Stimulated activated CD8-positive, alpha-beta memory T cell treated with anti-CD3 and anti-CD28 coated beads, Interleukin-7, amount 100 ng/mL, for 4 hours (primary cell): ENCODE measurements at places on chromosomes 2 and 18.

DNA sequence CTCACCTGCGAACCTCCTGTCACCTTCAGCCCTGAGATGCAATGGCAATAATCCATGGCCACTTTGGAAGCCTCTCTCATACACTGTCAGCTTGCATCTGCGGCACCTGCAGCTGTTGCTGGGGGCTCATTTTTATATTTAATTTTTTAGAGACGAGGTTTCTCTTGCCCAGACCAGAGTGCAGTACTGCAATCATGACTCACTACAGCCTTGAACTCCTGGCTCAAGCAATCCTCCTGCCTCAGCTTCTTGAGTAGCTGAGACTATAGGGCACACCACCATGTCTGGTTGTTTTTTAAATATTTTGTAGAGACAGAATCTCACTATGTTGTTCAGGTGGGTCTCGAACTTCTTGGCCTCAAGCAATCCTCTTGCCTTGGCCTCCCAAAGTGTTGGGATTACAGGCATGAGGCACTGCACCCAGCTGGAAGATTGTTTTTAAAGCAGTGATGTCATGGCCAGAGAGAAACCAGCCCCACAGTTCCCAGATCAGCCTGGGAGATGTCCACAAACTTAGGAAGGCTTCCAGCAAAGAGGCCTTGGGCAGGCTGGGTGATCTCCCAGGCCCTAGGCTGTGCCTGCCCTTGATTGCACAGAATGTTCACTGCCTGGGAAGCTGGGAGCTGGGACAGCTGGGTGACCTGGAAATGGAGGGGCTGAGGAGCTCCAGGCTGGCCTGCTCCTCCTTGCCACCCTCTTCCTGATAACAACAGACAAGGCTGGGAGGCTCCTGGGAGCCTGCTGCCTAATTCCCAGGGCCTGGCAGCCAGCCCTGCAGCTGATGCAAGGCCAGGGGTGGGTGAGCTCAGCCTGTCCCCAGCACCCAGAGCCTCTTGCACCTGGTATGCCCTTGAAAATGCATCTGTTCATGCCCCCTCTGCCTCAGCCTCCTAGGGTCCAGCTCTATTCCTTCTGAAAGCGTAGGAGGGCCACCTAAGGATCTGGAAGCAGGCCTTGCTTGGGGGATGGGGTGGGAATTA lies 27.1 kb downstream of the SH2D6 start:
- DNase-seq = no peak

GRCh38 chr2:151336863-151337371 lies 20.5 kb upstream of the TNFAIP6 start:
- DNase-seq = no peak

DNA sequence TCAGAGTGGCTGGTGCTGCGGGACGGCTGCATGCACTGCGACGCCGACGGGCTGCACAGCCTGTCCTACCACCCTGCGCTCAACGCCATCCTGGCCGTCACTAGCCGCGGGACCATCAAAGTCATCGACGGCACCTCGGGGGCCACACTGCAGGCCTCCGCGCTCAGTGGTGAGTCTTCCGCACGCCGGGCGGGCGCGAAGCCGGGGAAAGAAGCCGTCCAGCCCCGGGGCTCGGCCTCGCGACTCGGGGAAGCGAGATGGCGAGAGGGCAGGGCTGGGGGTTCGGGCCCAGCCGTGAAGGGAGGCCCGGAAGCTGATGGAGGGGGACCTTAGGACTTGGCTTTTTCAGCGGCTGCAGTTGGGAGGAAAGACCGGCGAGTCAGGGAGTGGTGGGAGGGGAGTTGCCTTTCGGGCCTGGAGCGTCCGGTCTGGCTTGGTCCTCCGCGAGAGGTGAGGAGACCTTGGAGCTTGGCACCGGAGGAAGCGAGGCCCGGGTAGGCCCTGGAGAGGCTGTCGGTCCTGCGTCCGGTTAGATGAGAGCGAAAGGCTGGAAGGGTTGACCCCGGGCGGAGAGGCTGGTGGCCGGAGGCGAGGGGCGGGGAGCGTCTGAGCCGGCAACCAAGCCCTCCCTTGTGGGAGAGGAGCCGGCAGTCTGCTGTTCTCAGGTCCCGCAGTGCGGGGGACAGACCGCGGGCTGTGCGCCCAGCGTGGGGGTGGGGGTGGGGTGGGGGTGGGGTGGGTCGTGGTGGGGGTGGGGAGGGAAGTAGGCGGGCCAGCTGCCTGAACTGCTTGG lies 691 bp downstream of the BIRC6 start:
- peak; percentile 7 for DNase-seq

DNA sequence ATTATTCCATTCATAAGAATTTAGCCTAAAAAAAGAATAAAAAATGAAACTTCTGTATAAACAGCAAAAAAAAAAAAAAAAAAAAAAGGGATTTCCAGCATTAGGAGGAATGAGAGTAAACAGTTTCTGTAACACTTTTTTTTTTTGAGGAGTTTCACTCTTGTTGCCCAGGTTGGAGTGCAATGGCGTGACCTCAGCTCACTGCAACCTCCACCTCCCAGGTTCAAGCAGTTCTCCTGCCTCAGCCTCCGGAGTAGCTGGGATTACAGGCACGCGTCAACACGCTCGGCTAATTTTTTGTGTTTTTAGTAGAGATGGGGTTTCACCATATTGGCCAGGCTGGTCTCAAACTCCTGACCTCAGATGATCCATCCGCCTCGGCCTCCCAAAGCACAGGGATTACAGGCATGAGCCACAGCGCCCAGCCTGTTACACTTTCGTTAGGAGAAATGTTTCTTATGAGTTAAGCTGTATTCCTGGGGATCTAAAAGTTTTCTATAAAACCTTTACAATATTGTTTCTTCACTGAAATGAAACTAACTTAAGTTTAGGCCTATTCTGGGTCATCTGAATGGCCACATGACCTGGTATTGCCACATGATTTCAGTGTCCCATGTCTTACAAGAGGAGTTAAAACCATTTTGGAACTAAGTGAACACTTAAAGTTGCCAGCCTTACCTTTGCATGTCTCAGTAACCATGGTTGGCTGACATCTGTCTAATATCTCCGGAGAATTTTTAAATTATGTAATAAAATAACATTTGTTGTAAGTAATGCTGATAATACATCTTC lies 17.5 kb downstream of the SMAD2 start:
- DNase-seq = no peak

DNA sequence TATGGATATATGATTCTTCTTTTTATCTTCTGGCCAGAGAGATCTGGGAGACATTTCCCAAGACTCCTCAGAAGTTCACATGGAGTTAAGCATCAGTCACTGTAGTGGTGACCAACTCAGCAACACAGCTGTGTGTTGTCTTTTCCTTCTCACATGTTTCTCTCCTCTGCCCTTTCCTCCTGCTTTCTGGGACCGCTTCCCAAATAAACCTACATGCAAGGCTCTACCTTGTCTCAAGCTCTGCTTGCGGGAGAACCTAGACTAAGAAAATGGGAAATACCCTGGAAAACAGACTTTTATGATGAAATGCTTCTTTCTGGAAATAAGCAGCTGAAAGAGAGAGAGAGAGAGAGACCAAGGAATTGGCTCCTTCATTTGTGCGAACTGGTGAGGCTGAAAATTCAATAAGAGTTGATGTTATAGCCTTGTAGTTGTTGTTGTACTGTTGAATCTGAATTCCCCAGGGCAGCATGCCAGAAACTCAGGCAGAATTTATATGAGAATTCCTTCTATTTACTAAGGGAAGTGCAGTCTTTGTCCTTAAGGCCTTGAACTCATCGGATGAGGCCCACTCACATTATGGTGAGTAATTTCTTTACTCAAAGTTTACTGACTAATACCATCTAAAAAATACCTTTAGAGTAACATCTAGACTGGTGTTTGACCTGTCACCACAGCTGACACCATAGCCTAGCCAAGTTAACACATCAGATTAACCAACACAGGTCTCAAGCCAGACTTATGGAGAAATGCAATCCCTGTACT lies 22.7 kb upstream of the DSC1 start:
- no peak for DNase-seq

GRCh38 chr2:138507267-138507666 lies 5.7 kb downstream of the SPOPL start:
- DNase-seq = no peak

DNA sequence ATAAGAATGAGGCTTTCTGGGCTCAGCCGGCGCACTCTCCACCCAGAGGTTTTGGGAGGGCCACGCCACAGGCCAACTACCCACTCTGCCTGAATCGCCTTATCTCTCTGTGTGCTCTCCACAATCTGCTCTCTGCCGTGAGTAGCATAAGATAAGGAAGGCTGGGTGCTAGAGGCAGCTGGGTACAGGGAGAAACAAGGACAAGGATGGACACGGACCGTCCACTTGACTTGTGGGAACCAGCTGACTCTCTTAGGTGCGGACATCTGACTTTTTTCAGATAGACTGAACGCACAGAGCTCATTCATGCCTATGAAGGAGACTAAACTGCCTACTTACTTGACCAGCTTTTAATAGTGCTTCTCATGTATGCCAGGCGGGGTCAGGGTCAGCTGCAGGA lies 14.3 kb downstream of the NPAS2 start:
- no peak for DNase-seq

- no peak for DNase-seq
Observed at GRCh38 chr2:72293620-72294019, 146.0 kb upstream of the CYP26B1 start.

DNA sequence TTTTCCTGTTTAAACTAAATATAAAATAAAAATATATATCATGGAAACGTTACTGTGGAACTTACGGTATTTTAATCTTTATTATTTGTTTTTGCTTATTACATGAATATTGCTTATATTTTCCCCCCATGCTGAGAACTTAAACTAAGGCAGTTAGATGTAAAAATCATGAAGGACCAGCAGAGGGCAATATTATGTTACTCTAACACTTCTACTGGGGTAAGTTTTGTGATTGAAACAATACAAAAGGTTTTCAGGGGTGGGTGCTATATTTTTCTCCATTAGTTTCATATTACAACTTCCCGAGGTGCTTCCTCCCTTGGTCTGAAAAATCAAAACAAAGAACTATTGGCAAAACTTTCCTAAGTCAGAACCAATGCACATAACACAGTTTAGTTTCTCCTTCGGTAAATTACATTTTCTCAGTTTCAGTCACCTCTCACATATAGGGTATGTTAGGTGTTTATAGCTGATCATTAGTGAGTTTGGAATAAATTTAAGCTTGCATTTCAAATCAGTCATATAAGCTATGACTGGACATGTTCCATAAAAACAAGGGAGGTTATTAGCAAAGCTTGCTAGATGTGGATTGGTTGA lies 54.8 kb downstream of the ZNF407 start:
- no peak for DNase-seq

DNA sequence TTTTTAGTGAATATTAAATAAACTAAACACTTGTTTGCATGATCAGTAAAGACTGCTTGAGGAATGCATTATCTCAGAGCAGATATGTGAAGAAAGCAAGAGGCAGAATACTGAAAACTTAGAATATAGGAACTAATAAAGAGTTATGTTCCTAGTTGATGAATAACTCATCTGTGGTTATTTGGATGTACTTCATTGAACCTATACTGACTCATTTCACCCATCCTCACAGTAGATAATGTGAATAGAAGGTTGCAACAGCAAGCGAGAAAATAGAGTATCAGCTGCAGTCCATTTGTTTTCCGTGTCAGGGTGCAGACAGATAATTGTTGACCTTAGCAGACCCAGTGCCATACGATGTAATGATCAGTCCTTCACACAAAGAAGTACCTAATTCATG lies 945.7 kb upstream of the LRRTM1 start:
- DNase-seq = no peak
